Activated effector memory CD4-positive, alpha-beta T cell treated with Interleukin-2 at 50 U/mL for 16 hours (primary cell): ENCODE measurements at places on chromosomes 7 and 10.

- DNase-seq, result no peak
Observed at GRCh38 chr7:157496416-157497275, 159.8 kb downstream of the DNAJB6 start.

GRCh38 chr7:66939325-66939724 is 18.3 kb downstream of the TMEM248 start:
- DNase-seq, result no peak

GRCh38 chr7:135210888-135211178 is 493 bp downstream of the WDR91 start:
- no peak for DNase-seq

GRCh38 chr7:133303372-133303771 is 50.5 kb downstream of the EXOC4 start:
- no peak for DNase-seq
